ENCODE measurements at places on chromosomes 4 and X. TPM values are rescaled to one million over a fixed set of nuclear protein-coding genes. Genes with fewer than 3 reads are reported as not detected.

Gene AKAP17A
- 26.0 TPM for total RNA-seq

Gene TLR6
- total RNA-seq, result 3.0 TPM

Gene SPATA18
- 4.4 TPM for total RNA-seq

Gene ATP5ME
- 154 TPM for total RNA-seq

Gene RHOH
- total RNA-seq, result not detected

Gene CXXC4
- under 0.01 TPM for total RNA-seq

Gene GALNTL6
- total RNA-seq, result 0.12 TPM

Gene GPRIN3
- 0.12 TPM for total RNA-seq

Gene TCEAL9
- total RNA-seq, result 145 TPM

Gene FAAH2
- not detected for total RNA-seq

Gene TMEM255A
- not detected for total RNA-seq

Gene PABPC5
- 2.5 TPM for total RNA-seq

Gene TLR1
- 2.5 TPM for total RNA-seq

Measured in uterine smooth muscle cell (primary cell).